ELF-1 (cell line): ENCODE measurements at places on chromosomes 11 and 22.

GRCh38 chr11:10004526-10005113 lies 289.4 kb downstream of the SBF2 start:
- no peak for DNase-seq

DNA sequence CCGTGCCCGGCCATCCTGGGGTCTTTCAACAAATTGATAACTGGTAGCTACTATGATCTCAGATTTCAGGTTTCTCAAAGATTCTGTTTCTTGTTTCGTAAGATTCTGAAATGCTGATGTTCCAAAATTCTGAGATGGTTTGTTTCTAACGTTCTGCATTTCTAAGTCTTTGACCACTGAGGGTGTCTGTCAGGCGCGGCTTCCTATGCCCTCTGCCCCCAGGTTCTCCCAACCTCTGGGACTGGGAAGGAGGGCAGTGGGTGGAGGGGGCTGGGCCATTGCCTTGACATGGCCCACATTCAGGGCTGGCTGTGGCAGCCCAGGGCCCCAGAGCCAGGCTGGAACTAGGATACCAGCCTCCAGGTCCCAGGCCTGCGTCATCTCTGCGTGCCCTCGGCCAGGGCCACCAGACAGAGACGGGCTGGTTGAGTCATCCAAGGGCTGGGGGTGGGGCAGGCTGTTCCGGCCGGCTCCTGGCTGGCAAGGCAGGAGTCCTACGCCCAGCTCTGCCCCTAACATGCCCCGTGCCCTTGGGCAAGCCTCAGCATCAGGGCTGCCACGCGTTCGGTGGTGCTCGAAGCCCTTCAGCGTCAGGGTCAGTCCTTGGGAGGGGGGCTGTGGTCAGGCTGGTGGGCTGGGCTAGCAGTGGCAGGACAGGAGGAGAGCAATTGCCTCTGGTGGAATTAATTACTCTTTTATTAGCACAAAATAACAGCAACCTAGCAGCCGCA lies 5.2 kb downstream of the TMEM134 start:
- peak; percentile 45 for DNase-seq

GRCh38 chr11:30823119-30823518 lies 237.0 kb upstream of the MPPED2 start:
- no peak for DNase-seq

GRCh38 chr11:79627281-79627680 lies 186.5 kb upstream of the TENM4 start:
- no peak for DNase-seq

- DNase-seq, result no peak
Observed at GRCh38 chr11:82858133-82858532, 42.1 kb downstream of the PRCP start.

GRCh38 chr11:104531894-104532293 lies 366.4 kb downstream of the CASP12 start:
- no peak for DNase-seq

- no peak for DNase-seq
Observed at GRCh38 chr11:123306531-123306930, 111.5 kb upstream of the CLMP start.

- no peak for DNase-seq
Observed at GRCh38 chr11:976431-977160, 50.9 kb downstream of the AP2A2 start.

- DNase-seq, result peak; percentile 79
Observed at GRCh38 chr22:37428649-37429586, 1.6 kb upstream of the ELFN2 start.
